ENCODE measurements at places on chromosomes 7 and 10.

DNA sequence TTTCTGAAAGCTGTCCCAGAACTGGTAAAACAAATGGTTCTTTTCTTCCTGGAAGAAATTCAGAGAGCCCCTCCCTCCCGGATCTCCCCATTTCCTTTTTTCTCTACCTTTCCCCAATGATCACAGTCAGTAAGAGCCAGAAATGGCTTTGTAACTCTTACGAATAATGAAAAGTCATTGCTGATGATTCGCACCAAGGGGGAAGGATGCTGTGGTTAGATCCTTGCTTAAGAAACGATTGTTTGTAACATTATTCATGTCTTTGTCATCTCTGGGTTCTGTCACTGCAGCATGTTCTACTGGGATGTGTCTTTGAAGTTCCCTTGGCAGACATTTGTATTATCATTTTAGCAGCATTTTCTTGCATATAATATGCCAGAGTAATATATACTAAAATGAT, 138.9 kb downstream of the CACNB2 start:
- DNase-seq: no peak

DNA sequence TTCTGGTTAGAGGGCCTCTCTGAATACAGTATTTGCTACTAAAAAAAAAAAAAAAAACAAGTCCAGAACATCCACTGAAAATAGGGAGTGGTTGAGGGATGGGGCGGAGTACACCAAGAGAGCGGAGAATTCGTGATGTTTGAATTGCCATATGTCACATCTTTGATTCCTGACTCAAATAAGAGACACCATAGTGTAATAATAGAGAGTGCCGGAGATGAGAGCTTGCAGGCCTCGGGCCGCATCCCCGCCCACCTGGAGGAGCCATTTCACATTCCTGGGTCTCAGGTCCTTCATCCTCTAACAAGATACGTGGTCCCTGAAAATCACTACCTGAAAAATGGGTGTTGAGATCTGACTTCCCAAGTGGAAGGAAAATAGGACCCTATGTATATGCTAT, 46.8 kb downstream of the KIAA1549 start:
- no peak for DNase-seq

- no peak for DNase-seq
Observed at GRCh38 chr7:94028768-94029167, 24.6 kb upstream of the BET1 start.

DNA sequence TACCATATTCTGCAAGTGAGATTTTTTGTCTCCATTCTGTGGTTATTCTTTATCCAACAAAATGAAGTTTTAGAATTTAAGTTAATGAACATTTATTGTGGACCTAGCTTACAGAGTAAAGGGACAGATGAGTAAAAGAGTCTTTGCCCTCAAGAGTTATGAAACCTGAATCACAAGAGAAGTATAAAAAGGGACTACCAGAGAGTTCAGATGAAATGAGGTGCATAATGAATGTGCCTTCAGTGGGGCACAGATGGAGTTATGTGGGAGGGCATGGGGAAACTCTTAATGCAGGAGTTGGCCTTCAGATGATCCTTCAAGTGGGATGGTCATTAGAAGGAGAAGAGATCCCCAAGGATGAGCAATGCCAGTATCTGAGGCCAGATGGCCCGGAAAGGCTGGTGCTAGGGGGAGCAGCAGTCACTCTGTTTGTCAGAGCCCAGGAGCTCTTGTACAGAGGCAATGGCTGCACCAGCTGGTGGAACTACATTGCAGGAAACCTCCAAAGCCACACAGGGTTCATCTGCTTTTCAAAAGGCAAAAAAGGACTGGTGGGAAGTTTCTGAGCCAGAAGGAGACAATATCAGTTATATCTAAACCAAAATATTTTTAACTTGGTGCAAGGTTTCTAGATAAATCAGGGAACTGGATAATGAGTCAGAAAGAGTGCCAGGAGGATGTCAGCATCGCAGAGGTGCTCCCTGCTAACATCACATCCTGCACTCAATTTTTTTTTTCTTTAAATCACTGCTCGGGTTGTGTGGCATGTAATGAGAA, 162.0 kb downstream of the KLF6 start:
- no peak for DNase-seq

DNA sequence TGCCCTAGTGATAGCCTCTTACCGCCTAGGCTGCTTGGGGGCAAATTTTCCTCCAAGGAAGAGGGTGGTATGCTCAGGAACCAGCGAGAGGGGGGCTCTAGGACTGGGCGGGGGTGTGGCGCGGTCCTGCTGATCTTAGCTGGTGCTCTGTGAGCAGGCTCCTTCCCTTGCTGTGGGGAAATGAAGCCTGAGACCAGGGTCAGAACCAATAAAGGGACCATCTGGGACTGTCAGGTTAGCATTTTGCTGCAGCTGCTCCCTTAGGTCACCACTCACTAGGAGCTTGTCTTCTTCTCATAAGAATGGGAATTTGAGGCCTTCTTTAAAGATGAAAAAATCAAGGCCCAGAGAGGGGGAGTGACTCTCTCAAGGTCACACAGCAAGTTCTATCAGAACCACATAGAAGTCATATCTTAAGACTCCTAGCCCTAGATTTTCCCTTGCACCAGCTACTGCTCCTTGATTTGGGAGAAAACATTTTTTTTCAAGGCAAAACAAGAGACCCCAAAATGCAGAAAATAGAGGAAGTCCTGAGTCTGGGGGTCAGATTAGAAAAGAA, 2.0 kb upstream of the NEUROG3 start:
- no peak for DNase-seq

GRCh38 chr7:155192961-155193640, 104.6 kb upstream of the INSIG1 start:
- DNase-seq: no peak

DNA sequence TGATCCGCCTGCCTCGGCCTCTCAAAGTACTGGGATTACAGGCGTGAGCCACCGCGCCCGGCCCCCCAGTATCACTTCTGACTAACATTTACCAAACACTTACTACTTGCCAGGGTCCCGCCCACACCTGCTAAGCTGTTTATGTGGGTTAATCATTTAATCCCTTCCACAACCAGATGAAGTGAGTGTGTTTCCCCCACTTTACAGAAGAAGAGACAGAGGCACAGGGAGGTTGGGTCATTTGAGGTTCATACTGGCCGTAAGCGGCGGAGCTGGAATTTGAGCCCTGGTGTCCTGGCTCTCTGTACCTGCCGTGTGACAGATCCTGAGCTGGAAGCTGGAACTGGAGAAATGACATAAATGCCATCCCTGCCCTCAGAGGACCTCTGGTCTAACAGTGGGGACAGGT, 15.1 kb upstream of the VPS37D start:
- no peak for DNase-seq

- DNase-seq: no peak
Observed at GRCh38 chr7:57328457-57328856, 121.5 kb upstream of the ZNF716 start.

- no peak for DNase-seq
Observed at GRCh38 chr7:75968012-75968411, 26.4 kb downstream of the TMEM120A start.

DNA sequence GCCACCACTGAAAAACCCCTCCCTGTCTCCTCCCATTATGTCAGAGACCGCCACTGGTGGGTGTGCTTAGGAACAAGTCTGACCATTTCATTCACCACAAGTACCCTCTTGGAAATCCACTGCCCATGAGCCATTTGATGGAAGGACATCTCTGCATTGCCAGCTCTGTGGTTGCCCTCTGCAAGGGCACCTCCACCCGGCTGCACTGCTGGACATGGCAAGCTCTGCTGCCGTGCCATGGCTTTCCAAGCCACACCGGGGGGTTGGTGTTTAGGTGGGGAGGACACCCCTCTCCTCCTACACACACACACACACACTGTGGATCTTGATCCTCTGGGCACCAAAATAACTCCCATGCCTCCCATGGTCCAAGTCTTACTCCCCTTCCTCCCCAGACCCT, 5.2 kb upstream of the PLXNA4 start:
- DNase-seq: no peak

DNA sequence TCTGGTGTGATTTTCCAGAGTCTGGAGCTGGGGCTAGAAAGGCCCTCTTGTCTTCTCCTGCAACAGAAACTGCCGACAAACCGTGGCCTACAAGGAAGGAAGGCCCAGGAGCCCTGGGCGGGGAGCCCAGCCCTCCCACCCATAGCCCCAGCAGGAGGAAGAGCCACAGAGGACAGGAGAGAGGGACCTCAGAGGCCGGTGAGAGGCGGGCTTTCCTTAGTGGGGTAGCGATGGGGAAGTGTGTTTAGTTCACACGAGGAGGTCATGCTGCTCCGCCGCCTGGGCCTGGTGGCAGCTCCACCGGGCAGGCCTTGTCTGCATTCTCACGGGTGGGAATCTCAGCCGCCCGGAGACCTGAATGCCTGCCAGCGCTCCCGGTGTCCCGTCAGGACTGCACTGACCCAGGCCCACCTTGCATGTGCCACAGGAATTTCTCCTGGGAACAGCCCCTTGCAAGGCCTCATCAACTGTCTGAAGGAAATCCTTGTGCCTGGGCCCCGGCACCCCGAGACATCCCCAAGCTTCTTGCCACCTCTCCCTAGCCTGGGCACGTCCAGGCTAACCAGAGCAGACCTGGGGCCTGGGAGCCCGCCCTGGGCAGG, 50.9 kb downstream of the ZNF467 start:
- no peak for DNase-seq

- no peak for DNase-seq
Observed at GRCh38 chr7:138999414-138999813, 18.2 kb upstream of the KIAA1549 start.

DNA sequence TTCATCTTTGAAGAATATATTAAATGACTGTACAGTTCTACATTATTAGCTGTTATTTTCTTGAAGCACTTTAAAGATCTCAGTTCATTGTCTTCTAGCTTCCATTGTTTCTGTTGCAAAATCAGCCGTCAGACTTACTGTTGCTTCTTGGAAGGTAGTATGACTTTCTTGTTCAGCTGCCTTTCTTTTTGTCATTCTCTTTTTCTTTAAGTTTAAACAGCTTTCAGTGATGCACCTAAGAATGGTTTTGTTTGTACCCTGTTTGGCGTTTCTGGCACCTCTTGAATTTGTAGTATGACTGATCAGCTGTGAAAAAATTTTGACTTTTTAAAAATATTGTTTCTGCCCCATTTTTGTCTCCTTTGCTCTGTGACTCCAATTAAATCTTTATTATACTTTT, 9.3 kb downstream of the MKLN1 start:
- DNase-seq: peak; percentile 21

DNA sequence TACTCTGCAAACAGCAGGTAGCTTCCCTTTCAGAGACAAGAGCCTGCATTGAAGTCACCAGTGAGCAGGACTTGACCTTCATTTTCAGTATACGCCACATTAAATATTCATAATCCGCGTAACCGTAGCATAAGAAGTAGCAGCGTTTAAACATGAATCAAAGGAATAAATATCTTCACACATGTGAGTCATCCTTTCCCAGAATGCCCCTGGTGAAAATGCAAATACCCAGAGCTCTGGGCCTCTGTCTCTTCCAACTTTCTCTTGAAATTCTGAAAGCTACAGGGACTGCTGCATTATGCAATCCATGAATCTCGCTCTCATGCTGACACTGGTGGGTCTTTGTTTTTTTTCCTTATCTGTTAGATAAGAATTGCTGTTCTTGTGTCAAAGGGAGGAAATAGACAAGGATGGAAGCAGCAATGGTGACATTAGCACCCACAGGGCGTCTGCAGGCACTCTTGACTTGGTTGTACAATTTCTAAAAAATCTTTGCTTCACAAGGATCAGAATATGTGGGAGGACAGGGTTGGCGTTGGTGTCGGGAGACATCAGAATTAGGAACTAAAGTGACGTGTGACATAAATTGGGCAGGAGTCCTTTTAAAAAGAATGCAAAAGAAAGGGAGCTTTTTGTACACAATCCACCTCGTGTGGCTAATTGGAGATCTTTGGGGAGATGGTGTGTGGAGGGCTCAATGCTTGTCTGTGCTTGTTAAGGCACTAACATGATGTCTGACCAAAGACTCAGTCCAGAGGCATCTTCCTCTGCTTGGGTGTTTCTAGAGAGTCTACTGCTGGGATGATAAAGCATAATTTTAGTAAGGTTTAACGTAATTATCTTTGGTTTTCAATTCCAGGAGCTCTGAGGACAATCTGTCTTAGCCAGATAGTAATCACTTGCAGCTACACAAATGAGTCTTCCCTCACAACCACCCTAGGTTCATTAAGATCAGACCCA, 390.3 kb downstream of the KCNMA1 start:
- DNase-seq: no peak

DNA sequence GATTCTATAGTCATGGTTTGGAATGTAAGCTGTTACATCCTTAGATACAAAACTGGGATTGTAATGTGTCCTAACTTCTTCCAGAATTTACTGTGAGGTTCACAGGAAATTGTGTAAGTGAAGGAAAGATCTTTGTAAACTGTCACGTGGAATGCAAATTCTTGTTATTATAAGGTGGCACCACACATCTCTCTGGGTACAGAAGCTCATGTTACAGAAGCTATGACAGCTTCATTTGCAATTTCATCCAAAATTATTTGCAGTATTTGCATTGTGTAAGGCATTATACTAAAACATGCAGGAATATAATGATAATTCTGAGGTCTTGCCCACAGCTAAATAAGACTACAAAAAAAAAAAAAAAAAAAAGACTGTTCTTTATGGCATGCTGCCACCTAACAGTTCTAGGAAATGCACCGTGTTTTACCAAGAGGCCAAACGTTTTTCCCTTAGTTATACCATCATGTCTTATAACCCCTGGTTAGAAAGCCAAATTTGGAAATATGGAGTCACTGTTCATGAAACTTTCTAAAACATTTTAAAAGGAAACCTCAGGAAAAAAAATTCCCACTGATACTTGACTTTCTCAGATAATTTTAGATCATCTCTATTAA, 17.6 kb downstream of the MINDY3 start:
- no peak for DNase-seq

GRCh38 chr7:5284304-5285281, 1.9 kb downstream of the SLC29A4 start:
- DNase-seq: peak; percentile 37

- no peak for DNase-seq
Observed at GRCh38 chr7:80026766-80027165, 107.9 kb upstream of the GNAI1 start.

DNA sequence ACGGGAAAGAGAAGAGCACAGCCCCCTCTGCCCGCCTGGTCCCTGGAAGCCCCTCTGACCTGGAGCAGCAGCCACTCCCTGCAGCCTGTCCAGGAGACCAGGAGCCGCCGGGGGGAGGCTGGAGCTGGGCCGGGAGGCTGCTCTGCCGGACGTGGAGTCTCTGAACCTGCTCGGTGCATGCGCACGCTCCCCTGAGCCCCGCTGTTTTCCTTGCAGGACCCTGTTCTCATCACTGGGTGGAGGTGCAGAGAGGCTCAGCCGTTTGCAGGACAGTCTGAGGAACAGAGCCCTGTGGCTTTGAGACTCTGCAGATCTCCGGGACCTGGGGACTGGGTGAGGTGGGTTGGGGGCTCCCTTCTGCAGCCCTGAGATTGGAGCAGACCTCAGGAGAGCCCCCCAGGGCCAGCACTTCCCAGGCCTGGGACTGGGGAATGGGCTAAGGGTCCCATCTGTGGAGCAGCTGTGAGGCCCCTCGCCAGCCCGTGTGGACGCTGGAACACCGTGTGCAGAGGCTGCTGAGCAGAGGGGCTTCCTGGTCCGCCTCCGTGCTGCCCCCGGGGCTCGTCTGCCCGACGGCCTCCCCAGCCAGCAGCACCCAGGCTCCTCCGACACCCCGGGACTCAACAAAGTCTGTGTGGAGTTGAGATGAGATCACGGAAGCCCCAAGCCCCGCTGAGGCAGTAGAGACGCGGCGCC, 48.5 kb upstream of the ADGRA1 start:
- no peak for DNase-seq

All from SW 1271 (cell line).